ENCODE measurements at places on chromosomes 7 and 10.

- no peak for DNase-seq
Measured at GRCh38 chr10:114893251-114893650, 44.7 kb upstream of the TRUB1 start.

GRCh38 chr7:107661081-107661864, 645 bp downstream of the SLC26A4 start:
- peak; percentile 58 for DNase-seq

DNA sequence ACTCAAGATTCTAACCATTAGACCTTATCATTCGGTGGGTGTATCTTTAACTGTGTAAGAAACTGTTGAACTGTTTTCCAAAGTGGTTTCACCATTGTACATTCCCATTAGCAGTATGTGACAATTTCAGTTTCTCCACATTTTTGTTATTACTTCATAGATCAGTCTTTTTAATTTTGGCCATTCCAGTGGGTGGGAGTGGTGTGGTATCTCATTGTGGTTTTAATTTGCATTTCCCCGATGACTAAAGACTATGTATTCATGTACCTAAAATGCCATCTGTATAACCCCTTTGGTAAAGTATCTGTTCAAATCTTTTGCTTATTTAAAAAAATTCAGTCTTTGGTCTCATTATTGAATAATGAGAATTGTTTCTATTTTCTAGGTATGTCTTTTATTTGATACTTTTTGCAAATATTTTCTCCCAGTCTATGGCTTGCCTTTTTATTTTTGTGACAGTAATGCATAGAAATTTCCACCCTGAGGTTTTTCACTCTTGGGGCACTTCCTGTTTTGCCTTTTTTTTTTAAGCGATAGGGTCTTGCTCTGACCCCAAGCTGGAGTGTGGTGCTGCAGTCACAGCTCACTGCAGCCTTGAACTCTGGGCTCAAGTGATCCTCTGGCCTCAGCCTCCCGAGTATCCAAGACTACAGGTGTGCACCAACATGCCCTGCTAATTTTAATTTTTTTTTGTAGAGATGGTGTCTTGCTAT, 141.1 kb upstream of the ITGB1 start:
- no peak for DNase-seq

DNA sequence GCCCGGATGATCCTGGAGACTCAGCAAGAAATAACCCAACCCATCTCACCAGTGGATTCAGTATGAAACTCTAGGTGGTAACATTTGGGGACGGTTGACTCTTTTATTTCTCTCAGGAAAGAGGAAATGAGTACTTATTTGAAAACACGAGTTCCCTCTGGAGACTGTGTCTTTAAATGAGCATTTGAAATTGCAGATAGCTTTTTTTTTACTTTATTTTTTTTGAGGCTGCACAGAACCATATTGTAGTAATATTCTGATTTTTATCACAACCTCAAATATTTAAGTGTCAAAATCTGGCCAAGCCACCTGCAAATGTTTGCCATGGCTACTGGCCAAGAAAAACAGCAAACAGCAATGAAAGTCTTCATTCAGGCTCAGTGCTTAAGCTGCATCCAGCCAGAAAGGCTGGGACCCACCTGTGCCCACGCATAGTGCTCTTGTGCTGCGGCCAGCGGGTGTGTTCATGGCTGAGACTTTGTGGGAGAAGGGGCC, 160.8 kb downstream of the CREB5 start:
- no peak for DNase-seq

- no peak for DNase-seq
Measured at GRCh38 chr7:101128040-101128834, 1.3 kb downstream of the SERPINE1 start.

Data from CD4-positive, alpha-beta T cell (primary cell).